ENCODE measurements at places on chromosomes 5 and 9. TPM values are rescaled to one million over a fixed set of nuclear protein-coding genes. Genes with fewer than 3 reads are reported as not detected.

Gene ACOT12
- total RNA-seq: not detected

Gene PPP2R2B
- 4.1 TPM for total RNA-seq

Gene MSH3
- total RNA-seq: 18.6 TPM

Gene GADD45G
- total RNA-seq: 13.3 TPM

Gene IL31RA
- total RNA-seq: not detected

Gene FGF10
- total RNA-seq: 3.8 TPM

Gene FANCG
- 126 TPM for total RNA-seq

Gene SLC6A18
- total RNA-seq: not detected

Gene LHX6
- total RNA-seq: not detected

Gene SOX30
- not detected for total RNA-seq

Gene PTBP3
- total RNA-seq: 46.8 TPM

Gene SLC24A2
- total RNA-seq: 0.14 TPM

Gene DNAI1
- total RNA-seq: 1.9 TPM

Gene BHMT2
- total RNA-seq: not detected

Gene AGXT2
- not detected for total RNA-seq

Gene PCDHGA2
- 0.32 TPM for total RNA-seq

Gene ROR2
- 12.4 TPM for total RNA-seq

Gene TRIM36
- 18.9 TPM for total RNA-seq

GRCh38 chr9:127955294-127956015, 17.8 kb upstream of the DPM2 start:
- peak overlapping the region; percentile 12 for H3K27ac ChIP-seq
- DNase-seq: no peak
- peaks cover 57% of the 10 kb centered on the region for H3K4me1 ChIP-seq
- no peaks in the 10 kb centered on the region for H3K36me3 ChIP-seq
- no peak overlapping the region for H3K4me3 ChIP-seq

GRCh38 chr5:150137168-150137957, 18.3 kb downstream of the PDGFRB start:
- no peaks in the 10 kb centered on the region for H3K27me3 ChIP-seq
- peaks cover 58% of the 10 kb centered on the region for H3K4me1 ChIP-seq
- no peaks in the 10 kb centered on the region for H3K36me3 ChIP-seq
- peak overlapping the region; percentile 67 for H3K27ac ChIP-seq

DNA sequence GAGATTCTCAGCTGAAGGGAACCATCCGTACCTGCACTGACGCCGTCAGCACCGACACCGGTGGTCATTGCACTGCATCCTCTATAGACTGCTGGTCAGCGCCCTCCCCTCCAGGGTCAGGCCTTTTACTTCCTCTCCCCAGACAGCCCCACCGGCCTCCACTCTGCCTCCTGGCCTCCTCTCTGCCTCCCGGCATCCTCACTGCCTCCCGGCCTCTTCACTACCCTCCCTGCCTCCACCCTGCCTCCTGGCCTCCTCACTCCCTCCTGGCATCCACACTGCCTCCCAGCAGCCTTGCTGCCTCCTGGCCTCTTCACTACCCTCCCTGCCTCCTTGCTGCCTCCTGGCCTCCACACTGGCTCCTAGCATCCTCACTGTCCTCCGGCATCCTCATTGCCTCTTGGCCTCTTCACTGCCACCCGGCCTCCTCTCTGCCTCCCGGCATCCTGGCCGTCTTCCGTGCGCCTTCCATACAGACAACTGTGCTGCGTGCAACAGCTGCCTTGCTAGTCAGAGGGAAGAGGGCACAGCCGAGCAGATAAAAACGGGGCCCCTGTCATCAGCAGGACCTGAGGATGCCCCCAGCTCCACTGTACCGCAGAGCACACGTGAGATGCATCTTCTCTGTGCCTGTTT, 62.0 kb downstream of the VAV2 start:
- no peaks in the 10 kb centered on the region for H3K27me3 ChIP-seq
- no peak for DNase-seq
- no peak overlapping the region for H3K4me3 ChIP-seq
- H3K36me3 ChIP-seq: peaks cover 19% of the 10 kb centered on the region
- peak overlapping the region; percentile 54 for H3K27ac ChIP-seq

GRCh38 chr5:63931836-63932235, 30.4 kb downstream of the HTR1A start:
- H3K4me3 ChIP-seq: no peak overlapping the region
- no peaks in the 10 kb centered on the region for H3K36me3 ChIP-seq
- H3K4me1 ChIP-seq: no peaks in the 10 kb centered on the region
- DNase-seq: no peak
- H3K27ac ChIP-seq: no peak overlapping the region
- H3K27me3 ChIP-seq: peaks cover 11% of the 10 kb centered on the region

DNA sequence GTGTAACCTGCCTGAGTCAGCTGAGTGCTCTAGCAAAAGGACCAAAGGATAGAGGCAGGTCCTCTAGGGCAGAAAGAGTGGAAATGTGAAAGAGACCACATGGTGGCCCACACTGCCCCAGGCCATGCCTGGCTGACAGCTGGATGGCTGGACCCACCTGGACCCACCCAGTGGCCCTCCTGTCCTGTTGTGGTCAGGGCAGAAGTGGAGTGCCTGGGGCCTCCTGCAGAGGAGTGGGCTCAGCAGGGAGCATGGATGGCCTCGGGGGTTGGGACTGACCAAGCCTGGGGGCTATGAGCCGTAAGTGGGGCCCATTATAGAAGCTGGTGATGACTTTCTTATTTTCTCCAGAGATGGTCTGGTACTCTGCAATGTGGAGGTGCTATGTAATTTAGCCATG, 55.7 kb upstream of the FAM120AOS start:
- no peaks in the 10 kb centered on the region for H3K27me3 ChIP-seq
- no peak overlapping the region for H3K4me3 ChIP-seq
- H3K4me1 ChIP-seq: peaks cover 21% of the 10 kb centered on the region
- DNase-seq: no peak
- no peak overlapping the region for H3K27ac ChIP-seq

GRCh38 chr9:126514037-126514821, 99.5 kb upstream of the LMX1B start:
- no peak overlapping the region for H3K4me3 ChIP-seq
- H3K36me3 ChIP-seq: no peaks in the 10 kb centered on the region
- peak; percentile 85 for DNase-seq
- peaks cover 30% of the 10 kb centered on the region for H3K4me1 ChIP-seq

- H3K27ac ChIP-seq: peak overlapping the region; percentile 98
- no peak for DNase-seq
- peak overlapping the region; percentile 90 for H3K4me3 ChIP-seq
- H3K27me3 ChIP-seq: no peaks in the 10 kb centered on the region
- peaks cover 25% of the 10 kb centered on the region for H3K4me1 ChIP-seq
Measured at GRCh38 chr5:891837-892393, 686 bp downstream of the BRD9 start.

DNA sequence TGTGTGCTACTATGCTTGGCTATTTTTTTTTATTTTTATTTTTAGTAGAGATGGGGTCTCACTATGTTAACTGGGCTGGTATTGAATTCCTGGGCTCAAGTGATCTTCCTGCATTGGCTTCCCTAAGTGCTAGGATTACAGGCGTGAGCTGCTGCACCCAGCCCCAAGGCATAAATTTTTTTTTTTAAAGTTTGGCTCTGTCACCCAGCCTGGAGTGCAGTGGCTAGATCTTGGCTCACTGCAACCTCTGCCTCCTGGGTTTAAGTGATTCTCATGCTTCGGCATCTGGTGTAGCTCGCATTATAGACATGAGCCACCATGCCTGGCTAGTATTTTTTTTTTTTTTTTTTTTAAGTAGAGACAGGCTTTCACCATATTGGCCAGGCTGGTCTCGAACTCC, 70.3 kb downstream of the RAB24 start:
- H3K27ac ChIP-seq: no peak overlapping the region
- H3K27me3 ChIP-seq: no peaks in the 10 kb centered on the region
- H3K36me3 ChIP-seq: peaks cover 8% of the 10 kb centered on the region
- no peak overlapping the region for H3K4me3 ChIP-seq

DNA sequence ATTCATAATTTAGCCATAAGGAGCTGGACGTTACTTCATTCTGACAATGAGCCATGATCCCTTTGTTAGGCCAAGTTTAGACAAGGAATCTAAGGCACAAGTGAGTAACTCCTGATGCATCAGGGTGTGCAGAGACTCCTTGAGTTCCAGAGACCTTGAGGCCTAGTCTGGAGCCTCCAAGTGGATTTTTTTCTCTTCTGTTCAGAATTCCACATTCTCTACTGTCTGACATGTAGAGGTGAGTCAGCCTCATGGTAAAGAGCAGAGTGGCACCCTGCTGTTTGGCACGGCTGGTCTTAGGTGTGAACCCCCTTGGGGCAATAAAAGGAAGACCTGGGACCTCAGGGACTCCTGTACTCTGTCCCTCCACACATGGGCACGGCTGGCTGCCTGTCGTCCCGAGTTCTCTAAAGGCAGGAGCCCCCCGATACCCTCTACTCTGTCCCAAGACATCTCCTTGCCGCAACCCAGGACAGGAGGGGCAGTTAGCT, 22.0 kb upstream of the TGFBI start:
- H3K36me3 ChIP-seq: no peaks in the 10 kb centered on the region
- no peak for DNase-seq
- no peak overlapping the region for H3K4me3 ChIP-seq

DNA sequence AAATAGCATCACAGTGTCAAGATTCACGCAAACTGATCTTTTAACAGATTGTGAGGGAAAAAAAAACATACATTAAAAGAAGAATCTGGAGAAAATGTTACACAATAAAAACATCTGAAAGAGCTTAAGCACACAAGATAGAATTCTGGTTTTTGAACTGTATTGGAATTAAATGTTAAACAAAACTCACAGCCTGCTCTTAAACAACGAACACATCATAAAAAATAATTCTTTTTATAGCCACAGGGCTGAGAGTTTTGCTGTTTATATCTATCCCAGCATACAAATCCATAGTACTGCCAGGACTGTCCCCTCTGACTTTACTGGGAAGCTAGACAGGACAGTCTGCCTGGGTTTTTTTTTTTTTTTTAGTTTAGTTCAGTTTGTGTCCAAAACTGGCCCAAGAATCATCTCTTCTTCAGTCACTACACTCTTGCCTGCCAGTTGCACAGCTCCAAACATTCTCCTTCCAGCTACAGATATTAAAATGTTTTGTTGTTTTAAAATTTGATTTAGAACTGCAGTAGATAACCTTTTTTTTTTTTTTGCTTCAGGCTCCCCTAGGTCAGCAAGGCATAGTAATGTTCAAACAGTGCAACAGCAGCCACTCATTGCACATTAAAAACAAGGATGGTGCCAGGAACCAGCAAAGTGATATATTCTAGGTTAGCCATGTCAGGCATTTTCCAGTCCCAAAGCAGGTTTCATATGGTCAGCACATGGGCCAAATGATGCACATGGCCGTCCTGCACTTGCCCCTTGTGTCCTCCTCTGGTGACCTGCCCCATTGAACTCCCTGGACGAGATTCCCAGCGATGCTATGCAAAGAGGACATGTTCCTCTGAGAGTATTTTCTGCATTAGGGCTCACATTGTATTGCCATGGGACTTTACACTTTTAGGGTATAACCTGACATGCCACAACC, 173.6 kb downstream of the ARL15 start:
- no peak overlapping the region for H3K27ac ChIP-seq
- no peak overlapping the region for H3K4me3 ChIP-seq
- no peaks in the 10 kb centered on the region for H3K36me3 ChIP-seq
- no peaks in the 10 kb centered on the region for H3K4me1 ChIP-seq

- H3K27ac ChIP-seq: peak overlapping the region; percentile 78
- no peaks in the 10 kb centered on the region for H3K36me3 ChIP-seq
- H3K4me1 ChIP-seq: peaks cover 62% of the 10 kb centered on the region
- H3K27me3 ChIP-seq: peaks cover 3% of the 10 kb centered on the region
Measured at GRCh38 chr9:14533867-14534640, 159.2 kb downstream of the ZDHHC21 start.

- H3K27me3 ChIP-seq: no peaks in the 10 kb centered on the region
- H3K4me3 ChIP-seq: no peak overlapping the region
Measured at GRCh38 chr5:159018855-159019254, 80.9 kb downstream of the EBF1 start.

DNA sequence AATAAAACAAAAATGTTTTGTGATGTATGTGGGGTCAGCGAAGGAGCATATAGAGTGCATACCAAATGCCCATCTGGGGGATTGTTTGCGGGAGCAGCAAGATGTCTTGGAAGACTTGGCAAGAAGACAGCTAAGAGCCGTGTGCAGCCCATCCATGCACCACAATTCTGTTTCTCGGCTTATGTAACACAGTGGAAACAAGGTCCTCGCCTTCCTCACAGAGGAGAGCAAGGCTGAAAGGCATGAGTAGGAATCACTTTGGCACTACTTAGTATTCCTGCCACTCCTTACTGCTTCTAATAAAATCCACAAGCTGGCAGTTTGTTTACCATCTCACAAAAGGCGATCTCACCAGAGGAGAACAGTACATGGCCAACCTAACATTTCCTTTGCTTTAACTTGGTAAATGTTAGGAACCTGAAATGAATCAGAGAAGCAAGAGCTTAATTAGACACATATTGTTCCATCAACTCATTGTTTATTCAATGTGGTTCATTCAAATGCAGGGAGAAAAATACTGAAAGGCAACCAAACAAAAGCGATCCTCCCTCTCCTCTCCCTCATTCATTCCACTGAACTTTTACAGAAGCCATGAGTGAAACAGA, 648.1 kb downstream of the ACTL7B start:
- peaks cover 12% of the 10 kb centered on the region for H3K4me1 ChIP-seq
- peaks cover 2% of the 10 kb centered on the region for H3K36me3 ChIP-seq
- no peak for DNase-seq

- H3K27ac ChIP-seq: no peak overlapping the region
- no peak overlapping the region for H3K4me3 ChIP-seq
- no peak for DNase-seq
- H3K36me3 ChIP-seq: peaks cover 23% of the 10 kb centered on the region
- peaks cover 13% of the 10 kb centered on the region for H3K4me1 ChIP-seq
Measured at GRCh38 chr5:14705556-14705955, 41.0 kb downstream of the OTULIN start.

- no peaks in the 10 kb centered on the region for H3K4me1 ChIP-seq
- no peaks in the 10 kb centered on the region for H3K36me3 ChIP-seq
- no peak overlapping the region for H3K4me3 ChIP-seq
- no peaks in the 10 kb centered on the region for H3K27me3 ChIP-seq
Measured at GRCh38 chr5:170769246-170769645, 14.3 kb upstream of the GABRP start.

- no peaks in the 10 kb centered on the region for H3K27me3 ChIP-seq
- no peak overlapping the region for H3K4me3 ChIP-seq
- no peak overlapping the region for H3K27ac ChIP-seq
- DNase-seq: no peak
Measured at GRCh38 chr5:144511580-144512072, 341.0 kb downstream of the KCTD16 start.

DNA sequence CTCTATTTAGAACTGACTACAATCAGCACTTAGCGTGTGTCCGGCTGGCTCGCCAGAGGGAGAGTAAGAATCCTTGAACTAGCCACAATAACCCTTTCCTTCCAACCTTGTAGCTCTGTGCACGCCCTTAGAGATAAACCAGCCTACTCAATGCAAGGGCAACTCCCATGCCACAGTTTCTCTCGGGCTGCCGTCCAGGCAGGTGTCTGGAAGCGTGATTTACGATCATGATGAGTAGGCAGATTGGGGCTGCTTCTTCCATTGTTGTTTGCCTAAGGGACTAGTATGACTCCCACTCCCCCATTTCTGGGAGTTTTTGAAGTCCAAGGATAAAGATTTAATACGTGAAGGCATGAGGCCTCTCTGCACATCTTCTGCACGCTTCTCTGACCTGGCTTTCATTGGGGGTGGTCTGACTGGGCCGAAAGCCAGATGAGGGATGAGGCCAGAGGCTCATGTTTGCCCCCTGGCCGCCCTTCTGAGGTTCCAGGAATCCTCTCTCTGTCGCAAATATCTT, 134.0 kb upstream of the MYO10 start:
- no peak for DNase-seq
- H3K36me3 ChIP-seq: no peaks in the 10 kb centered on the region
- no peak overlapping the region for H3K4me3 ChIP-seq
- H3K27me3 ChIP-seq: no peaks in the 10 kb centered on the region

- H3K27me3 ChIP-seq: no peaks in the 10 kb centered on the region
- DNase-seq: no peak
- no peak overlapping the region for H3K27ac ChIP-seq
- no peaks in the 10 kb centered on the region for H3K36me3 ChIP-seq
Measured at GRCh38 chr5:39198127-39198526, 21.2 kb downstream of the FYB1 start.

All from neural crest cell (in vitro differentiated cells).